ENCODE measurements at places on chromosomes 13 and 19.

GRCh38 chr13:66033924-66034323, 1196.2 kb downstream of the PCDH9 start:
- DNase-seq, result no peak

DNA sequence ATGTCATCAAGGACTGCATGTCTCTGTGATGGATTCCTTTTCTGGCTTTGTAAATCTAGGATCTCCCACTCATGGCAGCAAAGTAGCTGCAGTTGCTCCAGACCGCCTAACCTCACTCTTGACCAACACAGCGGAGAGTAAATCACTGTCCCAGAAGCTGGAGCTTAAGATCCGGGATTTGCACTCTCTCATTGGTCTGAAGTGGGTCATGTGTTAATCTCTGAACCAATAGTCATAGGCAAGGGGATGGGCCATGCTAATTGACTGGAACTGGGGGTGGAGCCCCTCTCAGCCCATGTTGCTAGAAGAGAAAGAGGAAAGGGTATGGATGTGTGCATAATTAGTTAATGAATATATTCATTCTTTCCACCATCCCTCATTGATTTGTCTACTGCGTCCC, 34.0 kb downstream of the VAV1 start:
- DNase-seq, result no peak

- DNase-seq, result no peak
Observed at GRCh38 chr19:50412419-50412818, 6.3 kb upstream of the SPIB start.

DNA sequence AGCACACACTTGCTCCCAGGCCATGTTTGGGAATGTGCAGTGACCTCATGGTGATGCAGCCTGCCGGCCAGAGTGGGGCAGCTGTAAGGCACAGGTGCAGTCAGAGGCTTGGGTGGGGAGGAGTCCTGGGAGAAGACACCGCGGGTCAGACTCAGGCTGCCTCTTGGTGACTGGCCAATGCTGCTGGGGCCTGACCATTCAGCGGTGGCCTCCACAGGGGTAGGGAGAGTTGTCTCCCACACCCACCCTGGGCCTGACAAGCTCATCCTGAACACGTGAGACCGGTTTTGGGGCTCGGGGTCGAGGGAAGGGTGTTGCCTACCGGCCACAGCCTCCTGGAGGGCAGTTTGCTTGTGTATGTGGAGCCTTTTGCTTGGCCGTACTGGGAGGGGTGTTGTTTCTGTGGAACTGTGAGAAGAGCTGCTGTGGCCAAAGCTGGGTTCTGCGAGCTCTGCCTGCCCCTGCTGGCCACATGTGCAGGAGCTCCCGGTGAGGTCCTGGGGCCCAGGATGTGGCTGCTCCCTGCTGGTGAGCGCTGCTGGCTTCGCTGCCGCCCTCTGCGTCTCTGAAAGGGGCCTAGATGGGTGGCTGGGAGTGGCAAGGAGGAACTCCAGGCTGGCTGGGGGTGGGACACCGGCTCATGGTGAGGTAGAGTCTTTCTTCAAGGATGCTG, 22.1 kb downstream of the UPF1 start:
- DNase-seq, result no peak

DNA sequence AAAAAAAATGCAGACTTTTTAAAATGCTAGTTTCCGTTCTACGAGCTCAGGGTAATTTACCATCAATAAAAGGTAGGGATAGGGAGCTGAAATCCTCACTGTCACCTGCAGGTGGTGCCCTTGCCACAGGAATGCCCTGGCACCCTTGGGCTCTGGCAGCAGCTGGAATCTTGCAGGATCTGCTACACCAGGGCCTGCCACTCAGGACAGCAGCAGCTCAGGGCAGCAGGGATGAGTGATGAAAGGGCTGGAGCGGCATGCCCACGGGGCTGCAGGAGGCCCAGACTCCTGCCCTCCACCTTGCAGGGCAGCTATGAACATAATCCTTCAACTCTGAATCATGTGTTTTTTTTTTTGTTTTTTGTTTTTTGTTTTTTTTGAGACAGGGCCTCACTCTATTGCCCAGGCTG, 54.0 kb downstream of the GNG7 start:
- peak; percentile 51 for DNase-seq

DNA sequence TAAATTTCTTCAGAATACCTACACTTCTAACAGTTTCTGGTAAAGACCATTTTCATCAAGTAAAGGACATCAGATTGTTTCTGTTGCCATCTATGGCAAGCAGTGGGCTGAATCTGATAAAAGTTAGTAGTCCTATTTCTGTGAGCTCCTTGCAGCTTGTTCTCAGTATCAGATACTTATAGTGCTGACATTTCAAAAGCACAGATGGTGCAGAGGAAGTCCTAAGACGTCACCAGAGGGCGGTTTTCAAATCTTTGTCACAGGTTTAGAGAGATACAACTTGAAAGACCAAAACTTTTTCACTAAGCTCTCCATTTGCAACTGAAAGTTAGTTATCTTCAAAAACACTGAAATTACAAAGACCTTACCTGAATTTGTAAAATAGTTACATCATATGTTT, 719.8 kb downstream of the SLITRK1 start:
- DNase-seq, result no peak

Measured in stimulated activated CD4-positive, alpha-beta T cell treated with anti-CD3 and anti-CD28 coated beads, TNF-alpha, amount 100 ng/mL, for 4 hours (primary cell).